ENCODE measurements at places on chromosomes 13 and 19.
A peak's percentile ranks its signal among the peaks of the same experiment; 100 is the strongest.

DNA sequence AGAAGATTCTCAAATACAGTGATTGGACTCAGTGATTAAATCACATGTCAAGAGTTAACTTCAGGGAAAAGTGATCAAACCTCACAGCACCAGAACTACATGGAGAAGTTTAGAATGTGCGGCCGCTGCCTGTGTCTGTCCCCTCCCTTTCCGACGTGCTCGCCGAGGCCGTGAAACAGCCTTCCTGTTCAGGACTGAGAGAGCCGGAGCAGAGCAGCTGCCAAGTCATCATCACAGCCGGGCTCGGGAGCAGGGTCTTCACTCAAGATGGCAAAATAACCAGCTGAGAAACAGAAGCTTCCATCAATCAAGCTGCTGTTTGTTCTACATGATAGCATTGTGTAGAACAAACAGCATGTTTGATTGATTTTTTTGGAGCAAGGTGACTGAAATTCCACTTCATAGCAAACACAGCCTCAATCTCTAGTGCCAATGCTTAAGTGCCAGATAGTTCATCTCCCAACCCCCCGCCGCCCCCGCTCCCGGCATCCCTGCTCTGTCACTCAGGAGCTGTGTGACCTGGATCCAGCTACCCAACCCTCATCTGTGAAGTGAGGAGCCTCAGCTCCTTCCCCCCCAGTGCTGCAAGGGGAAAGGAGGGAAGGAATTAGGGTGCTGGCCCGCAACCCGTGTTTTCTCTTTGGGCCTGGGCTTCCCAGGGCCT, 70.6 kb downstream of the HSPH1 start:
- DNase-seq, result no peak

DNA sequence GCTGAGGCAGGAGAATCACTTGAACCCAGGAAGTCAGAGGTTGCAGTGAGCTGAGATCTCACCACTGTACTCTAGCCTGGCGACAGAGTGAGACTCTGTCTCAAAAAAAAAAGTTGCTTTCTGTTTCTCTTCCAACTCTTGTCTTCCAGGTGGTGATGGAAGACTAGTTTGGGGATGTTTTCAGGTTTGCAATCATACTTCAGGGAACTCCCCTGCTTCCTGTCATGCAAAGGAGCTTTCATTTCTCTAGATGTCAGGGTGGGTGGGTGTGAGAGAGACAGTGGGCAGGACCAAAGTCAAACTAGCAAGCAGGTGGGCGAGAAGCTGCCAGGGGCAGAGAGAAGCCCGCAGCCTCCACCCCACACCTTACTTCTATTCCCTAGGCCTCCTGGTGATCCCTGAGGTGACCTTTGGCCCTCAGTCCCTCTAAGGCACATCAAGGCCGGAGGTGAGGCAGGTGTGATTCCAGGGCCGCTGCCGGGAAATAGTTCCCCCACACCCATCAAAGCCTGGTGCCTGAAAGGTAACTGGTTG, 25.7 kb downstream of the CCNE1 start:
- no peak for DNase-seq

DNA sequence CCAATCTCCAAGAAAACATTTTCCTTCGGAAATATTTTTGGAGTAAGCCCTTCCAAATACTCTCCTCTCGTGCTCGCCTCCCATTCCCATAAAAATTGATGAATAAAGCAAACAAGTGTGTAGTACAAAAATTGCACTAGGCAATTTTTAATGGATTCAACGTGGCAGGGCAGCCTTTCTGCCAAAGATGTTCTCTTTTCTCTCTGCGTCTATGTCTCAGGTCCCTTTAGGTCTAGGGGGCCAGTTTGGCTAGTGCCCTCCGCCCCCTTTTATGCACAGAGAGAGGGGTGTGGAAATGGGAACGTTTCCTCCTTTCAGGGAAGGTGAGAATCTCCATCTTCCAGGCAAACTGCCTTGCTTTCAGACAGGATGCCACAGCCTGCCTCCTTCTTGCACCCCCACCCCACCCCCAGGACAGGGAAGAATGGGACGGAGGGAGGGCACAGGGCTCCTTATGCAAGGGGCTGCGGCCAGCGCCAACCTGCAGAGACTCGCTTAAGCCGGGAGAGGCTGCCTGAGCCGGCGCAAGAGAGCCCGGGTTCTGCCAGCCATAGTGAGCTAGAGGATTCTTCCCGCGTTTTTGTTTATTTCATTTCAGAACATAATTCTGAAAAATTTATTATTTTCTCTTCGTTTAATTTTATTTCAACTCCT, 2.7 kb upstream of the ZIC2 start:
- DNase-seq, result no peak

DNA sequence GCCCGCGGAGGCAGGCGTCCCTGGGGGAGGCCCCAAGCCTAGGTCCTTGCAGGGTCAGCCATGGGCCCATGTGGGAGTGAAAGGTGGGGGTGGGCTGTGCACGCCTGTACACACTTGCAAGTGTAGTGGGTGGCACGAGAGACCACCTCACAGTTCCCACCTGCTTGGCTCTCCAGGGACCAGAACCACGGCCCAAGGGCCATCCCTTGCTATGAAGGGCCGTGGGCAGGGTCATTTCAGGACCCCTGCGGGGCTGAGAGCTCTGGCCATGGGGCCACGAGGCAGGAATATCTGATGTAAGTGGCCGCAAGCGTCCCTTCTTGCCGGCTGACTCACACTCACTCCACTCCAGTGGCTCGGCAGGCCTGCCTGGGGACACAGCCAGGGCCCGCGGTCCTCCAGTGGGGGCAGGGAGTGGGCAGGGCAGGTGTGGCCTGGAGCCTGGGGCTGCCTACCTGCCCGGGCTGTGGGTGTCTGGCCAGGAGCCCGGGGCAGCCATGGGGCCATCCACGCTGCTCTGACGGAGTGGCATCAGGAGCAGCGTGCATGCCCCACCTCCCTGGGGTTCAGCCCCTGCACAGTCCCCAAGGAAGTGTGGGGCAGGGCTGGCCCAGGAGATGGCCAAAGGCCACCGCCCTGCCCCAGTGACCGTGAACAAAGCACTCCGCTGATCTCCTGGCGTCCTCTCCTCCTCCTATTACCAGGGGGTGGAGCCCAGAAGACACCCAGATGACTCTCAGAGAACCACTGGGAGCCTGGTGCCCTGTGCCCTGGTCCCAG, 8.6 kb upstream of the MKNK2 start:
- DNase-seq, result no peak

DNA sequence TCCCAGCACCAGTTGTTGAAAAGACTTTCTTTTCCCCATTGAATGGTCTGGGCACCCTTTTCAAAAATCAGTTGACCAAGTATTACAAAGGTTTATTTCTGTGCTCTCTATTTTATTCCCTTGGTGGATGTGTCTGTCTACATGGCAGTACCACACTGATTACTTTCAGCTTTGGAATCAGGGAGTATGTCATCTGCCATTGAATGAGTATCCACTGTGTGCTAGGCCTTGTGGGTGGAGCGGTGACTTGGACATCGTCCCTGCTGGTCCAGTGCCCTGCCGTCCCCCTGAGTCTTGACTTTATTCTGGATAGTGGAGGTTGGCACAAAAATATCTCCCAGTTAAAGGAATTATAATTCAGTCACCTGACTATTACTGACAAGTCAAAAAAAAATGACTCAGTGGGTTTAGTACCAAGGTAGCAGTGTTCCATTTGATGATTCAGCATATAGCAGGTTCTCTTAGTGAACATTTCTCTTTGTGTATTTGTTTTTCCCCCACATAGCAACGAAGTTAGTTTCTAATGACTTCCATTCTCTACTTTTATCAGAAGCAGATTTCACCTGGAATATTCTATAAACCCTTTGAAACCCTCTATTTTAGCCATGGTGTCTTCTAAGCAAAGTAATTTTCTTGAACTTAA, 3.9 kb downstream of the UPF3A start:
- no peak for DNase-seq

DNA sequence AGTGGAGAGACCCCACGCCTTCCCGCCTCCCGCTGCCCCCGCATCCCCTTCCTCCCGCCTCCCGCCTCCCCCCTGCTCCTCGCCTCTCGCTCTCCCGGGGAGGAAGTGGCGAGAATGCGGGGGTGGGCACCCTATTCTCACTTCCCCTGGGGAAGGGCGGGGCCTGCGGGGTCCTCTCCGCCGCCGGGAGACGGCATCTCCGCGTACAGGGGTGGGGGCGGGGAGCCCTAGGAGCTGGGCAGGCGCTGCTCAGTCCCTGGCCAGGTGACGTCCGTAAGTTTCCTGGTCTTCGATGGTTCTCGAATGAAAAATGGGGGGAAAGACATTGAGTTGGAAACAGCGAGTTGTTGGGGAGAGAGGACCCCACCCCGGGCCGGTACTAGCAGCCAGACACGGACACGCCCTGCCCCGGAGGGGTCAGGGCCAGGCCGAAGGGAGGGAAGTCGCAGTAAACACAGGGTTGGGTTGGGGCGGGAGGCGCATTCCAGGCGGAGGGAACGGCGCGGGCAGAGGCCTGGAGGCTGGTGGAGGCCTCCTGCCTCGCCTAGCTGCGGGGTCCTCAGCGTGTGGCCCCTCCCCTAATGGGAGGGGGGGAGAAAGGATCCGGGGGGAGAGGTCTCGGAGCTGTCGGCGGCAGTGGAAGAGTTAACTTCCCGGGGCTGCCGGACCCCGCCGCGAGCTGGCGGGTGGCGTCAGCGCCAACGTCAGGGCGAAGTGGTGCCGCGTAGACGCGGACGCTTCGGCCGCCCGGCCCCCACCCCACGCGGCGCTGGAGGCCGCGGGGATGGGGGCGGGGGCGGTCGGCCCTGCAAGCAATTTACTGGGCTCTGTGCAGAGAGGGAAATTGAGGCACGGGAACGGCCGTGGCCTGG, 10.4 kb upstream of the JUND start:
- no peak for DNase-seq

DNA sequence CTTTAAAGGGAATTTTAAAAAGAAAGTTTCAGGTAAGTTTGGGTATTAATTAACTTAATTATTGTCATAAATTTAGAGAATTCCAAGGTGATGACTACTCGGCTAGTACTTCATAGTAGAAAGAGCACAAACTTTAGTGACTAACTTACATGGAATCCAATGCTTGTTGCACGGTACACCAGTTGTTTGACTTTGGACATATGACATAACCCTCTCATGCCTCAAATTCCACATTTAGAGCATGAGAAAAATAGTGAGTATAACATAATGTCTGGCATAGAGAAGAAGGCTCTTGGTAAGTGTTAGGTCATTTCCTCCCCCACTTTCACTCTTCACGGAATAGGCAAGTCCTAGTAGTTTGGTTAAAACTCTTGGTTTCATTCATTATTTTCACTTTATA, 1249.4 kb upstream of the SLC10A2 start:
- peak; percentile 85 for DNase-seq

GRCh38 chr13:25247360-25247759, 39.9 kb downstream of the MTMR6 start:
- DNase-seq, result no peak

- DNase-seq, result no peak
Measured at GRCh38 chr19:54606230-54606629, 12.8 kb downstream of the LILRA1 start.

GRCh38 chr13:64283926-64284325, 2868.3 kb upstream of the PCDH20 start:
- no peak for DNase-seq

DNA sequence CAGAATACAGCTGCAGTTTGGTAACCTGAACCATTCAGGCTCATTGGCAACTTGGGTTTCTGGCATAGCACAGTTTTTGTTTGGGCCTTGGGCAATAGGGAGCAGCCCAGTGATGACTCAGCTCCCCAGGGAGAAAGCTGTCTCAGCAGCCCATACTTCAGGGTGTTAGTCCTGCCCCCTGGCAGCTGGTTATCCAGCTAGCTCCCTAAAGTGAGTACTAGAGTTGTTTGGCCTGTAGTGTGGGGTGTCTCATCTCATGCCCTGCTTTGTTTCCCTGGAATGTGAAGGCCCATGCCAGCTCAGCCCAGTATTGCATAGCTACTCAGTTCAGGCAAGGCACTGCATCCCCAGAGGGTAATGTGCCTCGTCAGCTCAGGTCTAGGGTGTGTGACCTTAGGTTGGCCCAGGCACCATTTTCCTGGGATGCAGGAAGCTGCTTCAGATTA, 18.2 kb upstream of the ZNF543 start:
- DNase-seq, result peak; percentile 87

DNA sequence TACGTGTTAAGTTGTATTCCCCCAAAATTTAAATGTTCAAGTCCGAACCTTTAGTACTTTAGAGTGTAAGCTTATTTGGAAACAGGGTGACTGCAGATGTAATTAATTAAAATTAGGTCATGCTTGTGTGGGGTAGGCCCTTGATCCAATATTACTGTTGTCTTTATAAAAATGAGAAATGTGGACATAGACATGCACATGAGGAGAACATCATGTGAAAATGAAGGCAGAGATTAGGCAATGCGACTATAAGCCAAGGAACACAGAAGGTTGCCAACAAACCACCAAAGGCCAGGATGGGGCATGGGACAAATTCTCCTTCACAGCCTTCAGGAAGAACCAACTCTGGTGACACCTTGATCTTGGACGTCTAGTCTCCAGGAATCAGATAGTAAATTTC, 1698.4 kb upstream of the SLC10A2 start:
- DNase-seq, result no peak

- DNase-seq, result no peak
Measured at GRCh38 chr19:15456871-15457700, 7.3 kb downstream of the RASAL3 start.

- DNase-seq, result no peak
Measured at GRCh38 chr13:32427852-32428580, at the start of gene N4BP2L1. Gene N4BP2L1, minus strand, starts transcription at chr13:32428130. Its CDS starts 48 bp downstream, at chr13:32428082.

DNA sequence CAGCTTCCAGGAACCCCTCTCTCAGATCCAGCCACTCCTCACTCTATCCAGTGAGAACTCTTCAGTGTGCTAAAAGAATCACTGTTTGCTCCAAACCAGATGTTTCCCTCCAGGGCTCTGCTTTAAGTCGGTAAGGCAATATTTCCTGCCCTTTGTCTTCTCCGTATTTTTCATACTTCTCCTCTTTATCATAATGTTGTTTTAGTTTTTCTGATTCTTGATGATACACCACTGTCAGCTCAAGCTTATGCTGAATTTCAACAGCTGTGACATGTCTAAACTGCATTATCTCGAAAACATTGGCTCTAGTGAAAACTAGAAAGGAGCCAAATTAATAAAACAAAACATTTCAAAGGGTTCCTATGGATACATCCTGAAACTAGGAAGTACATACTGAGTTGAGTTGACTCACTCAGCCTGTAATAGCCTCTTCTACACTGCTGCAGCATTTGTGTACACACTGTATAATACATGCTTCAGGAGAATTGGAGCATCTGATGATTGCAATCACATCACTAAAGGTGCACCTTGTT, 39.8 kb downstream of the GPR180 start:
- peak; percentile 67 for DNase-seq

GRCh38 chr13:78832461-78832860, 173.5 kb upstream of the OBI1 start:
- DNase-seq, result no peak

- no peak for DNase-seq
Measured at GRCh38 chr19:39837978-39838377, 4.0 kb upstream of the DYRK1B start.
